ENCODE measurements at places on chromosomes 12 and 14. TPM values are rescaled to one million over a fixed set of nuclear protein-coding genes. Genes with fewer than 3 reads are reported as not detected.

ABHD12B gene
- not detected for total RNA-seq

FBLN5 gene
- 234 TPM for total RNA-seq

GPR84 gene
- total RNA-seq: not detected

GLIPR1L1 gene
- not detected for total RNA-seq

GRCh38 chr14:24921903-24922302 lies 128.0 kb downstream of the STXBP6 start:
- DNase-seq: peak; percentile 67

DNA sequence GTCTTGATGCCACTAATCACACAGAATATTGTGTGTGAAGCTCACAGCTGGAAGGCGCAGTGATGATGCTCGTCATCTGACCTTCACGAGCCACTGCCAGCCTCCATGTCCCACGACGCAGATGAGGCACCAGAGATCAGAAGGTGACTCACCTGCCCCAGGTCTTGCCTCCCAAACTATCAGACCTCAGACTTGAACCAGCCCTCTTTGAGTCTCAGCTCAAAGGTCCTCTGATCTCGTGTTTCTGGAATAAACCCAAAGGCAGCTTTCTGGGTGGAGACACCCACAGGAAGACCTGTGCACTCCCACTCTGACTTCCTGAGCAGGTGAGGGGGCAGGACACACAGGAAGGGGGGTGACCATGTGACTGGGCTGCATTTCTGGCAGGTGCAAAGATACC lies 19.6 kb upstream of the CHGA start:
- no peak for DNase-seq

- no peak for DNase-seq
These were observed 76.1 kb upstream of the REP15 start for GRCh38 chr12:27620121-27620520.

GRCh38 chr14:73757381-73757780 lies 43.2 kb upstream of the PNMA1 start:
- no peak for DNase-seq

DNA sequence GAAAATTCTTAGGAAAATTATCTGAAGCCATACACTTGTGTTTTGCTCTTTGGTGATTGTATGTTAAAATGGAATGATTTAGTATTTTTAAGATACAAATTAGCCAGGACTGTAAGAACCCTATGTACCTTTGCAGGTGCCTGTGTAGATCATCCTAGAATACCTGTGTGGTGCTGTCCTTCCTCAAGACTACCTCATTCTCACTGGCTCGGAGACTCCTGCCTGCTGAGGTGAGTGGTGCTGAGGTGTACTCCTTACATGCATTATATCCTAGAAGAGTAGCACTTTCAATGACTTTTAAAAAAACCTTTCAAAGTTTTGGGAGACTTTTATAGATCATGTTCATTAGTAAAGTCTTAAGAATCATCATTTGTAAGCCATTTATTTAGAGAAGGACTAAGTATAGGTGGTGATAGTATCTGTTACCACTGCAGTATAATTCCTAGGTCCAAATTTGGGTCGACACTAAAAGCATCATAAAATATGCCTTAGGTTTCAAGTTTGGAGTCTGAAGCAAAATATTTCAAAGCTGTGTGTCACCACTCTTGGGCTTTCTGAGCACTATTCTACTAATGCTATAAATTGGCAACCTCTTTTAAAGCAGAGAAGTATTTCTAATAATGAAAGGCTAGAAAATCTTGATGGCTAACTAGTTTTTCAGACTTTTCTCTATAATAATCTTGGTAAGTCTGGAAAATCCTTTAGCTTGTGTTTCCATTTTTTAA lies 36.6 kb downstream of the RASSF8 start:
- DNase-seq: peak; percentile 73

- DNase-seq: no peak
These were observed 137.0 kb downstream of the PTPN11 start for GRCh38 chr12:112555621-112556233.

DNA sequence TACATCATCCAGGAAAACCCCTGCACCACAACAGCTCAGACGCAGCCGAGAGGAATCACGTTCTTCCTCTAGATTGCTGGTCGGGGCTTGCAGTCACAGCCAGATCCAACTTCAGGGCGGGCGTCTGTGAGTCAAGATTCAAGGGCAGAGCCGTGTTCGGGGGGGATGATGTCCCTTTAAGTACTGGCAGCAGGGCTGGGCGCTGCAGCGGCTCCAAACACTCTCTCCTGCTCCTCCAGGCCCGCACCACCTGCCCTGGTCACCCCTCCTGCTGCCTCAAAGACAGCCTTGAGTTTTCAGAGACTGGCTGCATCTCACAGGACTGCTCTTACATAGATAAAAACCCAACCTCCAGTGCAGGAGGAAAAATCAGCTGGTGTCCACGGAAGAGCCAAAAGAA lies 68.3 kb downstream of the KDM2B start:
- DNase-seq: no peak

All from GM23248 (cell line).